ENCODE measurements at places on chromosomes 5 and 9.

DNA sequence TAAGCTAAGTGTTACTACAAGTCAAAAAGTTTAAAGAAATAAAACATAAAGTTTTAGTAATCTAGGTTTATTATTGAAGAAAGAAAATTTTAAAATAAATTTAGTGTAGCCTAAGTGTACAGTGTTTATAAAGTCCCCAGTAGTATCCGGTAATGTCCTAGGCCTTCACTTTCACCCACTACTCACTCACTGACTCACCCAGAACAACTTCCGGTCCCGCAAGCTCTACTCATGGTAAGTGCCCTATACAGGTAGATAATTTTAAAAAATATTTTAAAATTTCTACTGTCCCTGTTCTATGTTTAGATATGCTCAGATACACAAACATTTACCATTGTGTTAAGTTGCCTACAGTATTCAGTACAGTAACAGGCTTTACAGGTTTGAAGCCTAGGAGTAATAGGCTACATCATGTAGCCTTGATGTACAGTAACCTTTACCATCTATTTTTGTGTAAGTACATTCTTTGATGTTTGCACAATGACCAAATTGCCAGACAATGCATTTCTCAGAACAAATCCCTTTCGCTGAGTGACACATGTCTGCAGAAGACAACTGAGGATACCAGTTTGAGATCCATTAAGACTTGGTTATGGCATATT lies 253.6 kb downstream of the TRIM32 start:
- no peak for DNase-seq

DNA sequence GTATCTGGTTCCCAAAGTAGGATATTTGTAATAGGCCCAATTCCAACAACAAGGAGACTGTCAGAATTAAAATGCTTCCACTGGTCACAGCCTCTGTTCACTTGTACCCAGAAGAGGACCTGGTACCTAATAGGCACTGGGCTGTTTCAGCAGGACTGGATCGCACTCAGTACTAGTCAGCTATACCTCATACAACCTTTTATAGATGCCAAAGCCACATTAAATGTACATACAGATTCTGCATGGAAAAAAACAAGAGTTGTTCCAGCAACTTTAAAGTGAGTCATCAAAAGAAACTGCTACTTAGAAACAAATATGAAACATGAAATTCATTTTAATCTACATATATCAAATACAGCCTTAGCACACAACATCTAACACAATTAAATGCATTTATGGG lies 87.5 kb downstream of the GPR21 start:
- DNase-seq, result no peak

DNA sequence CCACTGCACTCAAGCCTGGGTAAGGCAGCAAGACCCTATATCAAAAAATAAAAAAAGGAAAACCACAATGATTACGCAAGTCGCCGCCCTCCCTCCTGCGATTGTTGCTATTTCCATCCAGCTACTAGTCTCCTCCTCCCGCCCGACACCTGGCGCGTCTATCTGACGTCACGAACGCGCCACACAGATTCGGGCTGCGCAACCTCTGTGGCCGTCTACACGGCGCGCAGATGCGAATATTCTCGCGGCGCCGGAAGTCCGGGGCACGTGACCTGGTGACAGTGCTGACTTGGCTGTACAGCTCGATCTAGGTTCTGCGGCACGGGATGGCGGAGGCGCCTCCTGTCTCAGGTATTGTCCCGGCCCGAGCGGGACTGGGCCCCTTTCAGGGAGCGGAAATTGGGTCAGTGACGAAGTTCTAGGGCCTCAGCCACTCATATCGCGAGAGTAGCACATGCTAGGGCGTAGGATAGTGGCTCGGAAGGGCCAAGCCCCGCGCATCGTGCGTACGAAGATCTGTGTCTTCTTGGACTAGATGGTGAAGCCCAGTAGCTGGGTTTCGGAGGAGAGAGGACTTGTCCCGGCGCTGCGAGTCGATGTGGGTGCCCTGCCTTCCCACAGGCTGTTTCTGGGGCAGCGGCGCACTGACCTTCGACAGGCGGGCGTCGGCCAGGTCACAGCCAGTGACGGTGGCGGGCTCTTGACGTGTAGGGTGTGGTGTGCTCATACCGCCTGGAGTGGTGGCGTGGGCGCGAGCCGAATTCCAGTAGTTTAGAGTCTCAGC lies at the start of gene NFX1:
Gene NFX1, plus strand, starts transcription at position 270 of the 784 bp plus-strand sequence. Its CDS starts 57 bp downstream, at position 327.
- DNase-seq, result peak; percentile 99

GRCh38 chr5:68547622-68548021 lies 332.1 kb downstream of the PIK3R1 start:
- DNase-seq, result no peak

DNA sequence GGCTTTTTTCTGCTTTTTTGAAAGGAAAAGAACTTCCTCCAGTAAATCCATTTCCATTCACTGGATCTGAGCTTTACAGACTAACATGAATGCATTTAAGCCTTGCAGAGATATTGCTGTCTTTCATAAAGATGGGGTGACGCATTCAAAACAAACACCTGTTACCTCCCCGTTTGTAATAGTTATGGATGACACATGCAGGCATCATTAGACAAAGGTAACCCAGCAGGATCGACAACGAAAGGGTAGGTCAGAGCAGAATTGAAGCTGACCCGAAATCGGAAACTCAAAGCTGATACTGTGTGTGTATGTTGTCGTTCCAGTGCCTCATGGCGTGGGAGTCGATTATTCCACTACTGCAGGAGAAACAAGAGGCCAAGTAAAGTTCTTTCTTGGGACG lies 22.2 kb downstream of the SLC46A2 start:
- no peak for DNase-seq

Measured in right hindlimb (tissue), 1 donor.